ENCODE measurements at places on chromosomes 2 and 18. TPM values are rescaled to one million over a fixed set of nuclear protein-coding genes. Genes with fewer than 3 reads are reported as not detected.

GRCh38 chr2:31192396-31192795 lies 24.9 kb downstream of the CAPN14 start:
- no peaks in the 10 kb centered on the region for H3K36me3 ChIP-seq
- no peak overlapping the region for H3K4me3 ChIP-seq
- H3K4me1 ChIP-seq = no peaks in the 10 kb centered on the region

DNA sequence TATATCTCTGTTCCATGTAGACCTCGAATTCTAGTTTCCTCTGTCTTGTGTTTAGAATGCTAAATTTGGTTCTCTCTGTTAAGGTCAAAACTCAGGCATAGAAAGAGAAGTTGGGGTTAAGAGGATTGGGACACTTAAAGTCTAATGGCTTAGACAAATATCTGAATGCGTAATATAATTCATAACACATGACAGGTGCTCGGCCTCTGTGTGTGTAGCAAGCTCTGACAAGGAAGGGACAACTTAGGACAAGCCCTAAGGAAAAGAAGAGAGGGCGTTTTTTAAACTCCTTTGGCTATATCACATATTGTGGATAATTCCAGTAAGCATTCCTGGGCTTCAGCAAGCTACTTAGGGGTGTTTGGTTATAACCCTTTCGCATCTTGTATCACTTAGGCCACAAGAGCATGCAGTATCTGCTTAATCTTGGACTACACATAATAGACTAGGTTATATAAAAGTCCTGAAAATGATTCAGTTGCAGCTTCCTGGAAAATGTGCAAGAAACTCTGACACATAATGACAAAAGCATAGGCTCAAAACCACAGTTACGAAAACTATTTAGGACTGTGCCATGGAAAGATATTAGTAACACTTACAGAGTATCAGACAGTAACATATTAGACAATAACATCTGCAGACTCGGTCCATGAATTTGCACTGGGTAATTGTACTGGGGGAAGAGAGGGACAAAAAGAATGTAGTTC lies 16.1 kb upstream of the CREB1 start:
- no peak for DNase-seq
- peaks cover 2% of the 10 kb centered on the region for H3K36me3 ChIP-seq
- no peak overlapping the region for H3K4me3 ChIP-seq
- no peaks in the 10 kb centered on the region for H3K27me3 ChIP-seq

DNA sequence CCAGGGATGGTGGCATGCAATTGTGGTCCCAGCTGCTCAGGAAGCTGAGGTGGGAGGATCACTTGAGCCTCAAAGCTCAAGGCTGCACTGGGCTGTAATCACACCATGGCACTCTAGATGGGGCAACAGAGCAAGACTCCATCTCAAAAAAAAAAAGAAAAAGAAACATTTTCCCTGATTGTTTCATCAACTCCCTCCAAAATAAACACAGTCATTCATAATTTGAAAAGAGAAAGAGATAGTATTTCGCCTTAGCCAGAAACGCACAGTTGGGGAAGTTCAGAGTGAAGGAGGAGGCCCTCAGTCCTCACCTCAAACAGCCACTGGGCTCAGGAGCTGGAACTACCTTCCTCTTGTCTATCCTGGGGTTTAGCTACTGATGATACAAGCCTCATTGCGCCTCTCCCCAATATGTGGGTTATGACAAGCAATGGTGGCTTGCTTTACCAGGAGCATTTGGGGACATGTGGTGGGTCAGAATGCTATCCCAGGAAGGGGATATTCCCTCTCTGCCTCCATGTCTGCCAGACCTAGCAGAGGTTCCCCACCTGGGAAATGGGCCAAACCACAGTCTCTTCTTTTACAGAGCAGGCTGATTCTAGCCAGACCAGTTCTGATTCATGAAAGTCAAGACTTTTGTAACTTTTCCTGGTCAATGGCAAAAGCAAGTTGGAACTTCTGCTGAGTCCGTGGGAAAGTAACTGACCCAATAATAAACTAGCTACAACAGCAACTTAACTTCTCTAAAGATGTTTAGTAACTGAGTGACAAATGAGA lies 22.2 kb upstream of the TMEM87B start:
- no peak overlapping the region for H3K27ac ChIP-seq
- peaks cover 3% of the 10 kb centered on the region for H3K4me1 ChIP-seq
- no peak for DNase-seq
- H3K27me3 ChIP-seq = peaks cover 6% of the 10 kb centered on the region

DNA sequence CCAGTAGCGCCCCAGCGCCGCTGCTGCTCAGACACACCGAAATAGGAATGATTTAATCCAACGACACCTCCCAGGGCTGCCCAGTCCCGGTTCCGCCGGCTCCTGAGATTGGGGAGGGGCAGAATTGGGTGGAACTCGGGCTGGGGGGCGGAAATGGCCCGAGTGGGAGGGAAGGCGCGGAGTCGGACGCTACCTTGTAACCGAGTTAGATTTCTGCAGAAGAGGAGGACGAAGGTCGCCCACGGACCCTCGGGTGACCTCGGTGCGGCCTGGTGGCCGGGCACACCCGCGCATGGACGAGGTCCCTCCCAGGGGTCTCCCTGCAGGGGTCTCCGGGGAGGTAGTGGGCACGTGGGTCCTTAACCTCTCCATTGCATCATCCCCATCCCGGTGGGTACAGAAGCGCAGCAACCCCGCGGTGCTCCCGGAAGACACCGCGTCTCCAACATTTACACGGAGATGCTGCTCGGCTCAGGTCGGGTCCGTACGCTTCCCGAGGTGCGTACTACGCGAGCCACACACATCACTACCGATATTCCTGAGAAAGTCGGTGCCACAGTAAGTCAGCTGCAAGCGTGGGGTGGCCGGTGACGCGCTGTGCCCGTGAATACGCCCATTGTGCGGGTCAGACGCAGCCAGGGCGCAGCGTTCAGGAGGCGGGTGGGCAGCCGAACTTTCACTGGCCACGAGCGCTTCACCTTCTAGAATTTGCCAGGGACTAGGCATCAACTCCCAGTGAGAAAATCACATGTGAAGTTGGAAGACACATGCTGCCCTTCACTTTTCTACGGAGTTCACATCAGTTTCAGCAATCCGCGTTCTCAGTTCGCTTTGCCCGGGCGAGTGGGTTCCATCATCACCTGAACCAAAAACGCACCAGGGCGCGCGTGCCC lies 3.0 kb downstream of the ZNF516 start:
- H3K36me3 ChIP-seq = peaks cover 3% of the 10 kb centered on the region
- H3K27ac ChIP-seq = peak overlapping the region; percentile 85
- peak overlapping the region; percentile 90 for H3K4me3 ChIP-seq
- H3K27me3 ChIP-seq = peaks cover 40% of the 10 kb centered on the region
- H3K4me1 ChIP-seq = peaks cover 28% of the 10 kb centered on the region

DNA sequence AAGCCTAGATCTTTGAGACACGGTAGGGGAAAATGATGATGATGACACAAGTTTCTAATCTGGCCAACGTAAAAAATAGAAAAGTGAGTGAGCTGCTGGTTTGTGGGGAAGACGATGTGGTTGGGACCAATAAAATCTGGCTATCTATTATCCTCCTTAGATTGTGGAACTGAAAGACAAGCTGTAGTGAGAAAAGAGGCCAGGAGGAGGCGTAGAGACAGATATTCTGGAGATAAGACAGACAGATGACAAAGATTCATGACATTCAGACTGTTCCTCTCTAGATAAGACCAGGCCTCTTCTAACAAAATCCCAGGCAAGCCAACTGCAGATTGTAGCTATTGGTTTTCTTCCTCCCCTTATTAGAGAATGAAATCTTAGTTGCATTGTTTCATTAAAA lies 376.3 kb upstream of the UBE2E3 start:
- no peak overlapping the region for H3K27ac ChIP-seq
- no peaks in the 10 kb centered on the region for H3K36me3 ChIP-seq
- H3K4me3 ChIP-seq = no peak overlapping the region
- H3K27me3 ChIP-seq = no peaks in the 10 kb centered on the region
- no peaks in the 10 kb centered on the region for H3K4me1 ChIP-seq

SPDYA gene
- total RNA-seq = 1.4 TPM

CIB4 gene
- total RNA-seq = not detected

DNER gene
- not detected for total RNA-seq
